NCI-H2171 treated with DMSO at 0.1 percent for 48 hours (cell line): ENCODE measurements at places on chromosomes 6 and 20.

GRCh38 chr20:48478370-48478769 lies 349.4 kb downstream of the PREX1 start:
- no peak for DNase-seq

GRCh38 chr20:11101243-11101642 lies 427.4 kb upstream of the JAG1 start:
- DNase-seq = no peak

DNA sequence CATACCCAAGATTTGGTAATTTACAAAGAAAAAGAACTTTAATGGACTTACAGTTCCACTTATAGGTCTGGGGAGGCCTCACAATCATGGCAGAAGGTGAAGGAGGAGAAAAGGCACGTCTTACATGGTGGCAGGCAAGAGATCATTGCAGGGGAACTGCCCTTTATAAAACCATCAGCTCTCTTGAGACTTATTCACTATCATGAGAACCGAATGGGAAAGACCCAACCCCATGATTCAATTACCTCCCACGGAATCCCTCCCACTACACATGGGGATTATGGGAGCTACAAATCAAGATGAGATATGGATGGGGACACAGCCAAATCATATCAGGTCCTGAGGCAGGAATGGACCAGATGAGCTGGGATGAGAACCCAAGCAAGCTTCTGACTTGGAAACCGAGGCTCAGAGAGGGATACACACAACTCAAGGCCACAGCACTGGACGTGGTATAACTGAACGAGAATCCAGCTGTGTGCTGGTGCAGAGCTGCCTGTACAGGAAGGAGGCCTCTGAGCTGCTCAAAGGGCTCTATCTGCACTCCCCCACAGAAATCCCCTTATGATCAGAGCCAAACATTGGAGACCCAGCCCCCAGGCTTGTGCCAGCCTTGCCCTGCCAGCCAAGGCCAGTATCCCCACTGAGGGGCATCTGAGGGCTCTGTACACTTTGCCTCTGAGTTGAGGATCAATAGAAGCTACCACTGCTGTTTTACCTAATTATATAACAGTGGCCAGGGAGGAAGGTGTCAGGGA lies 137.8 kb downstream of the CEBPB start:
- DNase-seq = no peak

GRCh38 chr6:81762132-81762531 lies 9.7 kb upstream of the TENT5A start:
- no peak for DNase-seq

- no peak for DNase-seq
Observed at GRCh38 chr6:103983011-103983410, 876.7 kb downstream of the HACE1 start.

DNA sequence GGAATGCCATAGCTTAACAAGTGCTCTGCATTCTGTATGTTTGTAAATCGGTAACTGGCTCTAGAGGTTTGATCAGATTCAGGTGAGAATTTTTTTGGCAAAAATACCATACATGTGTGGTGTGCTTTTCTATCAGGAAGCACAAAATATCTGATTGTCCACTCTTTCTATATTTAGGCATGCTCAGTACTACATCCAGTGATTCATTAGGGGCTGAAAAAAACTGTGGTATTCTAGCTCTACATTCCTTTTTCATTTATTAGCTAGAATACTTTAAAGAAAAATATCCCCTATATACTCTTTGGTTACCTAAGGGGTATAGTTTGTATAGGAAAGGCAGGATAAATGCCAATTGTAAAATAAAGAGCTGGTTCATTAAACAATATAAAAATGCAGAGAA lies 10.6 kb upstream of the ELOVL2 start:
- no peak for DNase-seq

GRCh38 chr6:64217721-64218620 lies 582.4 kb downstream of the PHF3 start:
- no peak for DNase-seq

DNA sequence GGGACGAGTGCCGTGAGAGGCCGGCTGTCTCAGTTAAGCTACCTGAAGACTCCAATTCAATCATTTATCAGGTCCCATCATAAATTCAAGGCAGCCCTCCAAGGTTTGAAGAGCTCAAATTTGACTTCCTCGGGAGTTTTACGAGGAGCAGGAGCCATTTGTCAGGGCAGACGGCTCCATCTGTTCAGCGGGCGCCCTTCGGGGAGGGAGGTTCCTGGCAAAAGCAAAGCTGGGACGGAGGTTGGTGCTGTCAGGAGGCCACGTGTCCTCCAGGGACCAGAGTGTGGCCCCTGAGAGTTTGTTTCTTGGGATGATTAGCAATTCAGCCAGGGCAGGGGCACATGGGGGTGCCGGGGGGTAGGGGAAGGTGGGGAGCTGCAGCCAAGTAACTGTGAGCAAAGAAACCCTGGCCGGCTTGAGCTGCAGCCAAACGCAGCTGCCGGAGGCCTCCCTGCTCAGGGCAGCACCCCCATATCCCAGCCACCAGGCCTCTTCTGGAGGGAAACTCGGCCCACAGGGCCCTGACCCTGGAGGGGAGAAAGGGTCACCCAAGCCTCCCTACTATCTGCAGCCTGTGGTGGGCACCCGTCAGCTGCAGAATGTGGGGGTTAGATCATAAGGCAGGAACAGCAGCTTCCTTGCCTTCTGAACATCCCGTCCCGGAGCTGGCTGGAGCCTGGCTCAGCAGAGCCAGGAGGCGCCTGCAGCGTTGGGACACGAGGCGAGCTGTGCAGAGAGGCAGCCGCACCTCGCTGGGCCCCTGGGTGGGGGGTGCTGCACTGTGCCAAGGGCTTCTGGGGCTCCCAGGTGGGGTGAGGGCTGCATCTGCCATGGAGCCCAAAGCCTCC lies 63.6 kb upstream of the GATA5 start:
- DNase-seq = peak; percentile 87

GRCh38 chr20:39210341-39211036 lies 248.3 kb downstream of the DHX35 start:
- no peak for DNase-seq

GRCh38 chr6:160348223-160349019 lies at the start of gene SLC22A3:
TSS of gene SLC22A3 (plus strand) at chr6:160348378. CDS start at chr6:160348420, 42 bp downstream.
- DNase-seq = no peak

DNA sequence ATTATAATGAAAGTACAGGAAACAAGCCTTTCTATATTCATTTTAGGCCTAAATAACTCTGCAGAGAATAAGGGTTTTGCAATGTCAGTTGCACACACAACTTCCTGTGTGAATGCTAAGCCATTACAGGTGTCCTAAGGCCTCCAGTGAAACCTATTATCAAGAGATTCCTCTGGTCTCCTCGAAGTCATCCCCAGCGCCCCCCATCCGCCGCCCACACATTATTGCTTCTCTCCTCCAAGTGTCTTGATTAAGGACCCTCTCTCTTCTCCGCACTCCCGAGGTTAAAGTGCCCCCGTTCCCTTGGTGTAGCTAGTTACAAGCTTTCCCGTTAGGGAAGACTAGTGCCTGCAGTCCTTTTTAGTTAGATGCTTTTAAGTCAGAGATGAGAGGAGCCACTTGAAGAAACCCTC lies 1.3 kb downstream of the HIVEP2 start:
- DNase-seq = no peak

GRCh38 chr20:1757606-1758512 lies 100.3 kb upstream of the SIRPG start:
- no peak for DNase-seq

DNA sequence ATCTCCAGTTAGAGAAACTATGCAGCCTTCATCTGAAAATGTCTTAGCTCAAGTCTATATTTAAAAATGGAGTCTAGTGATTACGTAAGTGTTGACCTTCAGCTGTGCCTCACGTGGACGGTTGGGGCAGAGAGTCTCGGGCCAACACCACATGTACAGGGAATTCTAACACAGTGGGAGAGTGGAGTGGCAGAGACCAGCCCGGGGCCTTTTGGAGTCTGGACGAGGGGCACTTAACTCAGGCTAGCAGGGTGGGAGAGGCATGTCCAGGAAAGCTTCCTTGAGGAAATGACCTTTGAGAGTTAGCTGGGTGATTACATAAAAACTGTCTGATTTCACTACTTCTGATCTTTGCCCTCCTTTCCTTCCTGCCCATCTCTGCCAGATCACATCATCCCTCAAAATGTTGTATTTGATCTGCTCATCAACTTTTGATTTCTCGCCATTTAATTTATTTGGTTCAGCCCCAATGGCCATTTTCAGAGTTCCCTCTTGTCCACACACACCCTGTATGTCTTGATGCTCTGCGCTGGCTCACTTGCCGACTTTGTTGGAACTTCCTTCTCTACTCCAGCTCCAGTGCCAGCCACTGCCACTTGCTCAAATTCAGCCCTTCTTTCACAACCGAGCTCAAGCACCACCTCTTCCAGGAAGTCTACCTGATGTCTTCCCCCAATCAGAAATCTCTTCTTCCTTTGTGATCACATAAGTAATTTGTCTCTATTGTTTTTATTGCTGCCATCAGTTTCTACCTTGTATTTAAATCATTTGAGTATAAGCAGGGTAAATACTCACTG lies 2.6 kb downstream of the ARMC2 start:
- no peak for DNase-seq

DNA sequence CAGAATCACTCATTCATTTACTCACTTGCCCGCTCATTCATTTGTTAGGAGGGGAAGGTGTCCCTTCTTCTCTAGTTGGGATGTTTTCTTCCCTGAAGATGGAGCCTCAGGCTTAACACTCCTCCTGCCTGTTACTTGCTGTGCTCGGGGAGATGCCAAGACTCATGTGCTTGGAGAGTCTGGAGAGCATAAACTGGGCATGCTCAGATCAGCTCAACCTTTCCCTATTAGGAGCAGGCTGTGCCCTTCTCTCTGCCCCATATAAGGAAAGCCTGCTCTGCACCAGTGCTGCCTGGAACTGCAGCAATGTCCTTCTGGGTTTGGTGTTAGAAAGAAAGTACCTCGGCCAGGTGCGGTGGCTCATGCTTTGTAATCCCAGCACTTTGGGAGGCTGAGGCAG lies 18.0 kb upstream of the UBE2V1 start:
- no peak for DNase-seq
